ENCODE measurements at places on chromosomes 6 and 20.

- no peak for DNase-seq
These were observed 9.5 kb upstream of the UQCC2 start for GRCh38 chr6:33720998-33721397.

GRCh38 chr20:33963751-33964150, 30.0 kb upstream of the RALY start:
- DNase-seq = no peak

- peak; percentile 64 for DNase-seq
These were observed 104.0 kb downstream of the EYA2 start for GRCh38 chr20:46998477-46999240.

GRCh38 chr6:153073841-153074240, 57.2 kb downstream of the RGS17 start:
- DNase-seq = no peak

DNA sequence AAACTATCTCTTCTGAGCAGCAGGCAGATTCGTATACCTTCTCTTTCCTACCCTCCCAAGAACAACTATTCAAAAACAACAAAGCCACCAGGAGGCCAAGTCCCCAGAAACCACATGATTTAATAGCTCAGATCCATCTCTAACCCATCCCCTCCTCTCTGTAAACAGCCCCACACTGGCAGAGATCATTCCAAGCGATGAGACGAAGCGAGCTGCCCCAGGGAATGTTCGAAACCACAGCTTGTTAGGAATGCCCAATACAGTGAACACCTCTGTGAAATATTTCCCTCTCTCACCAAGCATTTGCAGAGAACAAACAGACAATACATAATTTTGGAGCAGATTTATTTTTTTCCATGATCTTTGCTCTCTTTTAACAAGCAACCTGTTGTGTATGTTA, 231.8 kb downstream of the SOD2 start:
- DNase-seq = peak; percentile 2

- DNase-seq = peak; percentile 14
These were observed 754 bp upstream of the TMEM170B start for GRCh38 chr6:11536795-11537194.

GRCh38 chr6:14212020-14212419, 94.4 kb downstream of the CD83 start:
- no peak for DNase-seq

GRCh38 chr6:116461932-116462885, 1.0 kb downstream of the CALHM6 start:
- DNase-seq = peak; percentile 46

- no peak for DNase-seq
These were observed 94.8 kb downstream of the NFATC2 start for GRCh38 chr20:51447765-51448148.

- no peak for DNase-seq
These were observed 58.1 kb downstream of the RNF217 start for GRCh38 chr6:125020385-125020784.

- DNase-seq = no peak
These were observed 30.5 kb upstream of the SASH1 start for GRCh38 chr6:148311966-148312669.

DNA sequence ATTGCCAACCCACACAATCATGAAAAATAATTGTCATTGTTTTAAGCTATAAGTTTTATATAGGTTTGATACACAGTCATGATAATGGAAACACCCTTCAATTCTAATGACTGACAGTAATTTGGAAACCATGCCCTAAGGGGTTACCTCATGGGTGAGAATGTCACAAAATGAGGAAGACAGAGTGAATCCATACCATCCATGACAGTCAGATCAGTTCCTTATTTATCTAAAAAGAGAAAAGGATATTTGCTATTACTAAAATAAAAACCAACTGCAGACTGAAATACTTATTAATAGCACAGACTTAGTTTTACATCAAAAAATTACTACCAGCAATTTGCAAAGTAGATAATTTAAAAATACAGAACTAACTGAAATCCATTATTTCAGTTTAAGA, 437.8 kb downstream of the UTRN start:
- no peak for DNase-seq

- DNase-seq = no peak
These were observed 324.2 kb upstream of the HSF2 start for GRCh38 chr6:122075084-122075838.

DNA sequence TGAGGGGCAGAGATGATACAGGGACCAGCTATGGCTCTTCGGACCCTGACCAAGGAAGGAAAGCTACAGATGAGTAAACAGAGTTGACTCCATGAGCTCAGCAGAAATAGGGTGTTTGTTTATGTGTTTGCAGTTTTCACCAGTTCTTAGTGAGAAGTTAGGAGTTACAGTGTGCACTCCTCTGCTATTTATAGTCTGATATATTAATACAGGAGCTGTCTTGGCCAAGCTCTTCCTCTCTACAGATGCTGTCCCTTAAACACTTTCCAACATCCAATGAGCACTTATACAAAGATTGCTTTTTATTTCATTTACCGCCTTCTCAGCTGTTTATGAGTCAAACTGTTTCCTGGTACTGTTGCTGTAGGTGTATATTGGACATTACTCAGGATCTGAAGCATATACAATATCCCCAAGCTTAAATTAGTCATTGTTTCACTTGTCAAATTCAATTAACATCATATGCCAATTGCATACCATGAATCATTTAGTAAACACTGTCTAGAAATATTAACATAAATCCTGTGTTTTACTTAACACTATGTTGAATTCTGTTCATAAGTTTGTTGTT, 618.0 kb downstream of the PRKN start:
- DNase-seq = no peak

- no peak for DNase-seq
These were observed 295.3 kb upstream of the SULF2 start for GRCh38 chr20:48080583-48080982.

- peak; percentile 21 for DNase-seq
These were observed 2.3 kb upstream of the CITED2 start for GRCh38 chr6:139376604-139377218.

DNA sequence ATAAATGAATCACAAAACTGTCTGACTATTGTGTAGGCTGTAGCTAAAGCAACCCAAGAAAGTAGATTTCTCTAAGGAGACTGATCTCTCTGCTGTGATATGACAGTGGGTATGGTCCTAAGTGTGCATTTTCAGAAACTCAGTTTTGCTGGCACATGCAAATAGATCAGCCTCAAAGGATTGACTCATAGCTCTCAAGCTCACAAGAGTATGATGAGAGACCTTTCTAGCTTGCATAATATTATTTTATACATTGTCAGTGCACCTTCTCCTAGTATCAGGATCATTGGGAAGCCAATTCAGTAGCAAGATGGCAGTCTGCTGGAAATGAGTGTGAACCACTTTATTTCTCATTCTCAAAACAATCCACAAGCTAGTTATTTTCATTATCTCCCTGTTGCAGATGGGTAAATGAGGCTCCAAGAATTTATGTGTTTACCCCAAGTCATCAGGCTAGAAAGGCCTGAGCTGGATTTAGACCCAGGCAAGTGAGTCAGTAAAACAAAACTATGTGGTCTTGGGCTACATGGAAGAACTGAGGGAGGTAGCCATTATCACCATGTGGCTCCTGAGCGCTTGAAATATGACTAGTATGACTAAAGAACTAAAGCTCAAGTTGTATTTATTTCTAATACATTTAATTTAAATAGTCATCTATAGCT, 27.9 kb upstream of the PLCB4 start:
- no peak for DNase-seq

DNA sequence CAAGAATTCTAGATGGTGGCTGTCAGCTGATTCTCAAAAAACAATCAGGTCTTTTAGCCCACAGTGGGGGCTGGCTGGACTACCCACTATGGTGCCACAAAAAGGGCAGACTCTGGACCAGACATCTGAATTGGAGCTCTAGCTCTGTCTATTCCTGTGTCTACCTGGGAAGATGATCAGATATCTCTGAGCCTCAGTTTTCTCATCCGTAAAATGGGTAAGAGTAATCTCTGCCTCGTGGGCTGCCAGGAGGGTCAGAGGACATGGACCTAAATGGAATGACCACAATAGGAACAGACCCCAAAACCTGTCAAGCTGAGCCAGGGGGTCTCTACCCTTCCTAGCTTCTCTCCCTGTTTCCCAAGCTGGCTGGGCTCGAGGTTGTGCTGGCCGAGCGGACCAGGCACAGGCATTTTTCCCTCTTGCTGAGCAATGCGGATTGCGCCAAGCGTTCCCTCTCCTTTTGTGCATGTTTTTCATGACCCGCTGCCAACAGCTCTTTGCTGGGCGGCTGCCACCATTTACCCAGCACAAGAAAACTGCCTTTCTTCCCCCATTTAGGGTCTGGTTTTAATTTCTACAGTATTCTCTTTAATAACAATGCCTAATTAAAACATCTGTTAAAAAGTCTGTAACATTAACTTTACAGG, 74.7 kb upstream of the MAFB start:
- DNase-seq = no peak

All from NCI-H526 treated with DMSO at 0.1 percent for 48 hours (cell line).